ENCODE measurements at places on chromosomes 2 and 18.

DNA sequence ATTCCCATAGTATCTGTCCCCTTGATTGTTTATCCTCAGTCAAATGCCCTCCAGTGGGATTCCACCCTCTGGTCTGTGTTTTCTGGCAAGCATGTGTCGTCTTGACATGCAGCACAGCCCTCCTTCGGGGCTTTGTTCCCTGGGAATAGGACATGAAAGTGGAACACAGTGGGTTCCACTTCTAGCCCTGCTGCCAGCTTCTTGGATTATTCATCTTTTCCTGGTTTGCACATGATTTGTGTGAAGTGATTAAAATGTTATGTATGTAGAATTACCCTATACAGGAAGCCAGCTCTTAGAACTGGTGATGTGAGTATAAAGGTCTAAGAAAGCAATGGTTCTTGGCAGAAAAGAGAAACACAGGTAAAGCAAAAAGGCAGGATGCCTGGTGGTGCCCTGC lies 142.3 kb downstream of the TANC1 start:
- DNase-seq: no peak

GRCh38 chr2:175523001-175523400 lies 341.5 kb upstream of the ATP5MC3 start:
- DNase-seq: no peak

DNA sequence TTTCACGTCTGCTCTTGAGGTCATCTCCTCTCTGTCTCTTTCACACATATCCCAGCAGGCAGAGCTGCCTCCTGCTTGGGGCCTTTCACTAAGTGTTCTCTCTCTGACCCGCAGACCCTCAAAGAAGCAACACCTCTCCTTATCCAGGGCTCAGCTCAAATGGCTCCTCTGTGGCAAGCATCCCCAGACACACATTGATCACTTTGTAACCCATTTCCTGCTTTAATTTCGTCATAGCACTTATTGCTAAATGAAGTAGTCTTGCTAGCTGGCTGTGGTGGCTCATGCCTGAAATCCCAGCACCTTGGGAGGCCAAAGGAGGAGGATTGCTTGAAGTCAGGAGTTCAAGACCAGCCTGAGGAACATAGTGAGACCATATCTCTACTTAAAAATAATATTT lies 41.4 kb downstream of the SGPP2 start:
- DNase-seq: peak; percentile 65

- no peak for DNase-seq
Observed at GRCh38 chr2:217199255-217199630, 339.4 kb upstream of the TNP1 start.

- no peak for DNase-seq
Observed at GRCh38 chr2:132632000-132632649, 37.9 kb downstream of the LYPD1 start.

DNA sequence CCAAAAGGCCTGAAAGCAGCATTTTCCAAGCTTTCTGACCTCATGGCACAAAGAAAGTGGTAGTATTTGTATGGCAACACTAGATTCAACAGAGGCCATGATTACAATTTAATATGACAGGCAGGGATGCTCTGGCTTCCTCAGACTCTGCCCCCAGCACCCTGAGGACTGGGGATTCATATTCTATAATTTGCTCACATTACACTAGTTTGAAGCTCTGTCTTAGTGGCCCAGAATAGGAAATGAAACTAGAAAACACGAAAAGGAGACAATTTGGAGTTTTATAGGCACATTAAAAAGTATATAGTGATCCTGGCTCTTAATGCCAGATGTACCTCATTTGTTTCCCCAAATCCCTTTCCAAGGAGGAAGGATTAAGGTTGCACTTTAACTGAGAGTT lies 173.0 kb upstream of the STK17B start:
- DNase-seq: no peak

DNA sequence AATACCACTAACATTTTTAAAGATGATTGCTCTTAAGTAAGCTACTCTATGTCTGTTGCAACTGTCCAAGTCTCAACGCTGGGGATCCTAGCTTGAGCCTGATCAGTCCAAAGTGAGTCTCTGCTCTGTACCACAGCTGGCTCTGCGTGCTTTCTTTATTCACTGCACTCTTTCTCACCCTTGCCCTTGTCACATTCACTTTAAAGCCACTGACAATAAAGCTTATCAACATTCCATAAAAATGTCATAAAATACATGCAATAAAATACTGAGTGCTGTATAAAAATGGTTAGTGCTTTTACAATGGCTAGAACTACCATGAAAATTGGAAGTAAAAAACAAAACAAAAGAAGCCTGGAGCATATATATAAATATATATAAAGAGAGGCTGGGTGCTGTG lies 45.5 kb upstream of the LRRTM4 start:
- DNase-seq: no peak

GRCh38 chr2:137383391-137383790 lies 580.9 kb upstream of the HNMT start:
- no peak for DNase-seq

DNA sequence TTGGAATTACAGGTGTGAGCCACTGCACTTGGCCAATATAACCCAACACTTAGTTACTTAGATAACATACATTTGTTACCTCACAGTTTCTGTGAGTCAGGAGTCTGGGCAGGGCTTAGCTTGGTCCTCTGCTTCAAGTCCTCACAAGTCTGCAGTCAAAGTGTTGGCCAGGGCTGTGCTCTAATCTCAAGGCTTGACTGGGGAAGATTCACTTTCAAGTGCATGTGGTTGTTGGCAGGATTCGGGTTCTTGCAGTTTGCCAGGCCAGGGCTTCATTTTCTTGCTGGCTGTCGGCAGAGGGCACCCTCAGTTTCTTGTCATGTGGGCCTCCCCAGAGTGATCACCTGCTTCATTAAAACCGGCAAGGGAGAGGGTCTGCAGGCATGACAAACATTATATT lies 103.7 kb downstream of the SLC4A3 start:
- DNase-seq: no peak
